ENCODE measurements at places on chromosomes 3 and 15.

DNA sequence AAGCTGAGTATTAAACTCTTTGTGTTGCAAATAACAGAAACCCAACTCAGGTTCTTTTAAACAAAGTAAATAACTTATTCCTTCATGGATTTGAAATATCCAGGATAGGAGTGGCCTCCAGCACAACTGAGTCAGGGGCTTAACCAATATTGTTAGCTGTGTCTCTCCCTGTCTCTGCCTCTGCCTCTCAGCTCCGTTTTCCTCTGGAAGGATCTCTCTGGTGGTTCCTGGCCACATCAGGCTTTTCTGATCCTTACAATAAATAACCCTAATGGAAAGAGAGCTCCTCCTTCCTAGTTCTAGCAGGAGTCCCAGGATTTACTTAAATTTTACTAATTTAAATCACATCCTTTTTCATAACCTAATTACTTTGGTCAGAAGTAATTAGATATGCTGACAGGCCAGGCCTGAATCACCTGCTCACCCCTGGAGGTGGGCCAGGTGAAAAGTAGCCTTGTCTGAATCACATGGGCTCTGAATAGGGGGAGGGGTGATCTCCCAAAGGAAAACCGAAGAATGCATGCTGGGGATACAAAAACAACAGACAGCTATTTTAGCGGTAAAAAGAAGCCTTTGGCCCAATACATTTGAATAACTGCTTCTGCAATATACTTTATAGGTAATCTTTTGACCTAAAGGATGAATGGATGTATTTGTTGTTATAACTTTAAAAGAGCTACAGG lies 75.4 kb downstream of the REC114 start:
- DNase-seq, result no peak

DNA sequence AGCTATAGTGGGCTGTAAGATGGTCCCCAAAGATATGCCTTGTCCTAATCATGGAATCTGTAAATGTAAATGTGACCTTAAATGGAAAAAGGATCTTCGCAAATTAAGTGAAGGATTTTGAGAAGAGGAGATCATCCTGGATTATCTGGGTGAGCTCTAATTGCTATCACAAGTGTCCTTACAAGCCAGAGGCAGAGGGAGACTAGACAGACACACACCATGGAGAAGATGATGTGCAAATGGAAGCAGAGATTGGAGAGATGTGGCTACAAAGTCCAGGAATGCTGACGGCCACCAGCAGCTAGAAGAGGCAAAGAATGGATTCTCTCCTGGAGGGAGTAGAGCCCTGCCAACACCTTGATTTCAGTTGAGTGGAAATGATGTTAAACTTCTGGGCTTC lies 102.3 kb upstream of the PROK2 start:
- DNase-seq, result no peak

GRCh38 chr3:184561913-184562877 lies 610 bp downstream of the EPHB3 start:
- no peak for DNase-seq

DNA sequence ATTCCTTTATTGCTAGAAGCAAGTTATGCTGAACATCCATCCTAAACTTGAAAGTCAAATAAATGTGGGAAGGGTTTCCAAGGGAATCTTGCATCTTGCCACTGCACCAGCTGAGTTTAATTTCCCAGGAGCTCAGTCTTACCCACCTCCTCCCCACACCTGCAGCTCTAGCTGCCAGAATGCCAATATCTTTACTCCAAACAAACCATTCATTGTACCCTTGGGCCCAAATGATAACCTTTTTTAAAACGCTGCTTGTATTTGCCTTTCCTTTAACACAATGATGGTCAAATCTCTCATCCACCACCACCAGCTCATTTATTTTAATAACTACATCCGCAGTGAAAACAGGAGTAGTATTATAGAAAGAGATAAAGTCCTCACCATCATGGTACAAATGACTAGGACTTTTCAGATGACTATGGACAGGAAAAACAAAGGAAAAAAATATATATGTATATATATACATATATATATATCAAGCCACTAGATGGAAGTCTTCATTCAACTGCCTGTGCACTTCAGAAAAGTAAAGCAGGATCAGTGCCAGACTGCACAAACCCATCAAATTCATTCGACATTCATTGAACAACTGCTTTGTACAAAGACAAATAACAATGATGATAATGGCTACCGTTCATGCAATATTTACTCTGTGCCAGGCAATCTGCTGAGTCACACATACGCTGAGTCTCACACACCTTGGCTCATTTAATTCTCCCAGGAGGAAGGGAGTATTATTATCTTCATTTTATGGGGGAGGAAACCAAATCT lies 44.0 kb downstream of the BFSP2 start:
- DNase-seq, result no peak

DNA sequence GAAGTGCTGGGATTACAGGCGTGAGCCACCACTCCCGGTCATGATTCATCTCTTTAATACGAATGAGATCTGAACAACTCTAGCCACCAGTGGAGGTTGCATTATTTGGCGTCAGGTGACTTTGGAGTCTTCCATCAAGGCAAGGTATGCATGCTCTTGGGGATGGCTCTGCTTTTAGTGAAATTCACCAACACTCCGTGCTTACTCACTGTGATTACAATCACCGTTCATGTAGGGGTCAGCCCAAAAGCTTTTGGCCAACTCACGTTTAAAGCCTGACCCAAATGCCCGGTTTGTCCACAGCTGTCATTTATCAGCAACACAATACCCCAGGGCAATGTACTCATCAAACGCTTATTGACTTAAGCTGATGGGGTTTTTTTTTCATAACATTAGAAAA lies 155.4 kb downstream of the PDZRN3 start:
- DNase-seq, result no peak

DNA sequence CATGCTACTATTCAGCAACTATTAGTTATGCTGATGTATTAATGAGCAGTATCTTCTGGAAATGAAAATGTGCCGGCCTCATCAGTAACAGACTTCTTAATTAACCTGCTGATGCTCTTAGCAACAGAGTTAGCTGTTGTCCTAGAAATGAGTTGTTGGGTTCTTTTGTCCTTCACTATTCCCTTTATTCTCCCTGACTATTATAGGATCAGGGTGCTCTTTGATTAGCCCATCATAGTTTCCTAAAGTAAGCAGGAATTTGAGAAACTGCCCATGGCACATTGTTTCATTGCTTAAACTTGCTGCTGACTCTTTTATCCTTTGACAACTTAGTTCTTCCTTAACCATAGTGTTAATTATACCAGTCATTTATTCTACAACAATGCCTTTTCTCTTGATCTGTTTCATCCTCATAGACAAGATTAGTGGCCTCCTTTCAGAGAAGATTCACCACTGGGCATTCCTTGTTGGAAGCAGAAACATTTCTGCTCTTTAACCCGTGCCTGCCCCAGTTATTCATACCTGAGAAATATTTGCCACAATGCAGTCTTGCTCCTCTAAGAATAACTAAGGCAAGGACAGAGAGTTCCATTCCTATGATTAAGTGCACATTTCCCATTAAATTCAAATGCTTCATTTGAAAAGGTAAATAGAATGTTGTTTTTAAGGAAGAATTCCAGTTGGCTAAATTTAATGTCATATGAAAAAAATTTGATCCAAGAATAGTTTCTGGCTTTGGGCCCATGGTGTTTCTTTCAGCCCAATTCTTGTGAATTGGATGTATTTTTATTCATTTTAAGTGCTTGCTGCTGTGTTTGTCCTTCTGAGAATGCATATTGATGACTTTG lies 573.3 kb upstream of the TBL1XR1 start:
- no peak for DNase-seq

DNA sequence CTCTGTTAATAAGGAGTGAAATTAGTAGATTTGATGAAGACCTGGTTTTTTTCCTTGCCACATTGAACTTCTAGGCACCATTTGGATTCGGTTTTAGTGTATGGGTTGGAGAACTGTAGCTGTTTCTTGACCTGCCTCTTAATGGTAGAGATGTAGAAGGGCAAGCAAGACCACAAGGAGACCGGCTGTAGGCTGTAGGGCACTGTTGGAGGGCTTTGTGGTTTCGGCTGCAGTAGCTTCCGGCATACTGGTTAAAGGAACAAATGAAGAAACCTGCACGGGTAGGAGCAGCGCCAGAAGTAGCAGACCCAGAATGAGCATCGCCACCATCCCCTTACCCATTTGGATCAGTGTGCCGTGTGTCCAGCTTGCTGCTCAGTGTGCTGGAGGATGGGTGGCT lies 7.9 kb downstream of the PCLAF start:
- DNase-seq, result no peak

GRCh38 chr3:38473229-38473628 lies 19.5 kb downstream of the ACVR2B start:
- no peak for DNase-seq

DNA sequence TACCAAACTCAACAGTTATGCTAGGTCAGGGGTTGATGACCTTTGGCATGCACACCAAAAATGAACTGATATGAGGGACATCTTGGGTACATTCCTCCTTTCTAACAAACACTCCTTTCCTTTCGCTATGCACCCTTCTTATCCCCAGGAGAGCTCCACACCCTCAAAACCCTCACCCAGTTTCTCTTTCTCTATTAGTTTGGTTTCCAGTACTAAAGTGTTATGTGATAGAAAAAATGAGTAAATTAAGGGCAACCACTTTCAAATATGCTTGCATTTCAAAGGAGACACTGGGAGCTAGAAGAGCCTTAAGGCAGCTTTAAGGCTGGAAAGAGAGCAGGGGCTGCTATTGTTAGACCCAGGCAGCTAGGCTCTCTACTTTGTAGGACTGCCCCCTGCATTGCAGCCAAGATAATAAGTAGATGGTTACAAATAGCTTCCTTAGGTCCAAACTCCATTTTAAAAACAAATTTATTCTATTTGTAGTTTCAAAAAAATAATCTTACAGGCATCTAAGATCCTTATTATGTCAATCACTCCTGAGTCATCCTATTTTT lies 244.3 kb downstream of the ZIC1 start:
- no peak for DNase-seq

DNA sequence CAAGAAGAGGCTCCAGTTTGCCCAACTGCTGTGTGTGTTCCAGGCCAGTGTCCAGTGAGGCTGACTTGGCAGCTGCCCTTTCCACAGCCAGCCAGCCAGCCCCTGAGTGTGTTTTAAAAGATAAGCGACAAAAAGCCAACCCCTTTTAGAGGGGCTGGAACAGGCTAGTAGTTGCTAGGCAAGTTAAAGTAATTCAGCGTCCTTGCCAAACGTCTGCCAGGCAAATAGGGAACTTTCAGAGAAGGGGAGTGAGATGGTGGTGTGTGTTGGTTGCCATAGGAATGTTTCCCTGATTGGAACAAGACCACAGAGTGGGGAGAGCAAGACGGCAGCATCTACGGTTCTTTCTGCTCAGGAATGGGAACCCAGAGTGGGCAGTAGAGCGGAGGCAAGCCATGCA lies 86.3 kb downstream of the TMEM108 start:
- no peak for DNase-seq

DNA sequence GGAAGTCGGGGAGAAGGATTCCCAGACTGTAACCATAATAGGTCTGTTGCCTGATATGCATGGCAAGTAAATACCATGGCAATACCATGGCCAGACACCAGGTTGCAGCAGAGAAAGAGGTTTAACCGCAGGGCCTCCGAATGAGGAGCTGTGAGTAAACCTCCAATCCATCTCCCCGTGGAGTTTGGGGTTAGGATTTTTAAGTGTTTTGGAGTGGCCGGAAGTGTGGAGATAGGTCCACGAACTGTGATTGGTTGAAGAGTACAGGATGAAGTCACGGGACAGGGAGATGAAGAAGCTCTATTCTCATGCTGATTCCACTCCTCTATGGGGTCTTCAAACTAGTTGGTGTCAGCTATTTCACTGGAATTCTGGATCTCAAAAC lies 127.9 kb downstream of the ST8SIA2 start:
- peak; percentile 17 for DNase-seq

DNA sequence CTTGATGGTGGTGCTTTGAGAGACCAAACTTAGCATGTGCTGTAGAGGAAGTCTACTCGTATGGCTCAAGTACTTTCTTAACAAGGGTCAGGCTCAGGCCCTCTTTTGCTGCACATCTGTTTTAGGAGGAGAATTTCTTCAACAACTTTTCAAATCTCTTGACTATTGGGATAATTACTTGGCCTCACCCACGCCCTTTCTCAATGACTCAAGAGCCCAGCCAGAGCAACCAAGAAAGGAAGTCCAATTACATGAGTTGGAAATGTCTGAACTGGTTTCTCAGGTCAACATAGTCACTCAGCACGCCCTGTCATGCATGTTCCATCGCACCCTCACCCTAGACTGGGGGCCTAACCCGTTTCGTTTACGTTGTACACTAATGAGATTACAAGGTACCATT lies 44.8 kb upstream of the UMPS start:
- DNase-seq, result no peak

DNA sequence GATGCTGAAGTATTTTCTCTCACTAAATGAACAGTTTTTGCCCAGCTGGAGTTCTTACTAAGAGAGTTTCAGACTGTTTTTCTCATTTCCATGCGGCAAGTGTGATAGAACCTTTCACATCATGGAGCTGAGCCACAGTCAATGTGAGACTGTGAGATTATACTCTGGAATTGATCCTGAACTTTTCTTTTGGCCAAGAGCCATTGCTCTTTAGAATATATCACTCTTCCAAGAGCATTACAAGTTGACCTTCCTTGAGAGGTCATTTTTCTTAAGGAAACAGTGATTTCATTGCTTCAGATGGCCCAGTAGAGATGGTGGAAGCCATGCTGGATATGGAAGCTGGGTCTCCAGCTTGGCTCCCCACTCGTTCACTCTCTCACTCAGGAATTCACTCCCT lies 212.9 kb upstream of the UMPS start:
- DNase-seq, result no peak

DNA sequence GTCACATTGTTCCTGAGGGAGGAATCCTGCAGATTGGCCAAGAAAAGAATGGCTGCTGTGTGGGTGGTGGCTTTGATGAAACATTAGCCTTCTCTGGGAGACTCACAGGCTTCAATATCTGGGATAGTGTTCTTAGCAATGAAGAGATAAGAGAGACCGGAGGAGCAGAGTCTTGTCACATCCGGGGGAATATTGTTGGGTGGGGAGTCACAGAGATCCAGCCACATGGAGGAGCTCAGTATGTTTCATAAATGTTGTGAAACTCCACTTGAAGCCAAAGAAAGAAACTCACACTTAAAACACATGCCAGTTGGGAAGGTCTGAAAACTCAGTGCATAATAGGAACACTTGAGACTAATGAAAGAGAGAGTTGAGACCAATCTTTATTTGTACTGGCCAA lies 6.1 kb downstream of the PTX3 start:
- no peak for DNase-seq

DNA sequence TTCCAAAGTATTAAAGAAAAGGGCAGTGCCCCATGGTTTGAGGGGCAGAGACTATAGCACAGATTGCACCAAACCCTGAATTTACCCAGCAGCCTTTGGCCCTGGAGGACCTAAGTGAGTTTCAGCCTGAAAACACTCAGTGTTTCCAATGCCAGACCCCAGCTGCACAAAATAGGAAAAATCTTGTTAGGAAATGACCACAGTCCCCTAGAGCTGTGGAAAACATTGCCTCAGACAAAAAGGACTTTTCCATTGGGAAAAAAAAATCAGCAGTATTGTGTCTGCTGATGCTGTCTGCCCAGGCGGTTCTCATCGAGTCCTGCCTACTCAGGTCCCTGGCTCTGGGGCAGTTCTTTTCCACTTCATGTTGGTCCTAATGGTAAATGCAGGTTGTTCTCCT lies 121.7 kb upstream of the DLG1 start:
- no peak for DNase-seq

Data from CD4-positive, alpha-beta T cell treated with Interleukin-4 for 1 hour (primary cell).